Motor neuron (in vitro differentiated cells): ENCODE measurements at places on chromosomes 7 and 10. TPM values are rescaled to one million over a fixed set of nuclear protein-coding genes. Genes with fewer than 3 reads are reported as not detected.
A peak's percentile ranks its signal among the peaks of the same experiment; 100 is the strongest.

SDK1 gene
- 26.9 and 30.6 TPM in 2 replicates for total RNA-seq

- ATAC-seq = no peak
These were observed 60.6 kb upstream of the CSTF2T start for GRCh38 chr10:51759896-51760534.

DNA sequence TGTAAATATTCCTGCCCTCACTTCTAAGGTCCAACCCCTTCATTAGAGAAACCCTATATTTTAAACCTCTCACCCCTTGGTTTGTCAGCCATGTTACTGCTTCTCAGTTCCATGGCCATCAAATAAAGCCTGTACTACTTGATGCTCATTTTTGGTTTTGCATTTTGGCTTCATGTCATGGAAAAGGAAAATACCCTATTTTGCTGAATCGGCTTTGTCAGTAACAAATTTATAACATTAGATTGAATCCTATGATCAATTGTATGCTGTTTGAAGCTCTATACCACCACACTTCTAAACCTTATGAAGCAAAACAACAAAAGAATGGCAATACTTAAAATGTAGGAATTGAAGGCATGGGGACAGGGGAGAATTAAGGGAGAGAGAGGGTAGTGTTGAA lies 333.1 kb downstream of the ETV1 start:
- no peak for ATAC-seq

DNA sequence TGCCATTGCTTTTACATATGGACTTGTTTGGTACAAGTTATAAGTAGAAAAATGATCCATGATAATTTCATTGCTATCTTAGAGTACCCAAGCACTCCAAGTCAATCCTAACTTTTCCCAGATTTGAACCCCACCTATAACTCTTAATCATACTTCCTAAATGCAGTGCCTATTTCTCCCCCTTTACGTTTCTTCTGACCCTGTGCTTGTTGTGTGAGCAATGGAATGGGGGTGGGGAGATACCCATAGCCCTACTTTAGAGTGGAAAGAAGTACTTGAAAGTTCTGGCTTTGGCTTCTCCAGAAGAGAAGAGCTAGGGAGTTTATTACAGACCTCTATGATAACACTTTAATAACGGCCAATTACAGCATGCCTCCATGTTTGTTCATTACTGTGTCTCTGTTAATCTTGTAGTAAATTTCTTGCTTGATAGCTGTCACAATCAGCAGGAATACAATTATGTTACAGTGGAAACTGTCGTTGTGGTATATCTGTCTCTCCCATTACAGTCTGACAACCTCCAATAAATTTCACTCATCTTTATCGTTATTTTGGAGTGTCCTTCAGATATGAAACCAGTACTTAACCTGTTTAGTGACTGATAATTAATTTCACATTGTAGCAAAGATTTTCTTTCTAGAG lies 34.0 kb downstream of the CNPY1 start:
- no peak for ATAC-seq

CRHR2 gene
- total RNA-seq = 0.60 and 0.73 TPM in 2 replicates

GARS1 gene
- 96.3 and 102 TPM in 2 replicates for total RNA-seq

DNA sequence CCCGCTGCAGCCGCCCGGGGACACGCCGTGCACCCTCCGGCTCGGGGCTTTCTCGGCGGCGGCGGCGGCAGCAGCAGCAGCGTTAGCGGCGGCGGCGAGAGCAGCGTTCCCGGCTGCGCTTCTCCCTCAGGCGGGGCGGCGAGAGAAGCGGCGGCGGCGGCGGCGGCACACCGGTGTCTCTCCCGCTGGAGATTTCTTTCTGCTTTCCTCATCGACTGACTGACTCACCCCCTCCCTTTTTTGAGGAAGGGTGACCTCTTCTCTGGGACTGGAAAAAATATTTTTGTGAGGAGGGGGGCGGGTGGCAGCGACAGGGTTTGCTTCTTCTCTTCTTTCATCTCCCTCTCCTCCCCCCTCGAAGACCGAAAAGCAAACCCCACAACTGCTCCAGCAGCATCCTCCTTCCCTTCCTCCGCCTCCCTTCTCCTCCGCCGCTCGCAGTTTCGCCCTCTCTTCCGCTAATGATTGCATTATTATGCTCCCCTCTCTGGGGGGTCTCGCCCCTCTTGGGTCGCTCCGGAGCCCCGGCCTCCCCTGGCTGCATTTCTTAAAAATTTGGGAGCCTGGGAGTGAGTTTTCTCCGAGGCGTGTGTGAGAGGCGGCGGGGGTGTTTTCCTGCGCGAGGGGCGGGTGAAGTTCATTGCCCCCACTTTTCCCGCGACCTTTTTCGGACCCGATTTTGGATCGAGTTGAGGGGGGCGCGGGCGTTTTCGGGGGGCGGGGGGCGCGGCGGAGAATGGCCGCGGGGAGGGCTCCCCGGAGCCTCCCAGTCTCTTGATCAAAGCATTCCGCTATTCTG lies 411 bp downstream of the AUTS2 start:
- peak; percentile 11 for ATAC-seq

GRCh38 chr7:140992422-140992821 lies 22.3 kb downstream of the MRPS33 start:
- no peak for ATAC-seq

DNA sequence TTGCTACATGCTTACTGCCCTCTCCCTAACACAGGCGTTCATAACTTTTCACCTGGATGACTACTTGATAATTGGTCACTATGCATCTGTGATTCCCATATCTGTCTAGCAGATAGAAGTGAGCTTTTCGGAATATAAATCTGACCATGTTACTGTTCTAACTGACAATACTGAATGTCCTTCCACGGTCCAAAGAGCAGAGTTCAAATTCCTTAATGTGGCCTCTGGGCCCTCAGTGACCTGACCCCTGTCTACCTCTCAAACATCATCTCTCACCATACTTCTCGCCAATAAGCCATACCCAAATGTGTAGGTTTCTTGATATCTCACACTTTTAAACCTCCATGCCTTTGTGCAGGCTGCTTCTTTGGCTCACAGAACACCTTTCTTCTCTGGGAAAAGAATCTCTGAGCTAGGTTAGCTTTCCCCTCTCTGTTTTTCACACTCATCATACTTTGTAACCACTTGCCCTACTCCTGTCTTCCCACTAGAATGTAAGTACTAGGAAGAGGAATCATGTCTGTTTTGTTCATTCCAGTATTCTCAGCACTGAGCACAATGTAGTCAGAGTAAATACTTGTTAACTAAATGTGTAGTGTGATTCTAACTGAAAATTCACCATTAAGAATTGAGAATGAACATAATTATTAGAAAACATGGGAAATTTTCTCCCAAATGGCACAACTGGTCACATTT lies 39.2 kb upstream of the LRRC17 start:
- ATAC-seq = no peak

- no peak for ATAC-seq
These were observed 7.0 kb downstream of the NPC1L1 start for GRCh38 chr7:44534087-44534486.

- no peak for ATAC-seq
These were observed 160.0 kb downstream of the ADARB2 start for GRCh38 chr10:1577373-1577770.

DNA sequence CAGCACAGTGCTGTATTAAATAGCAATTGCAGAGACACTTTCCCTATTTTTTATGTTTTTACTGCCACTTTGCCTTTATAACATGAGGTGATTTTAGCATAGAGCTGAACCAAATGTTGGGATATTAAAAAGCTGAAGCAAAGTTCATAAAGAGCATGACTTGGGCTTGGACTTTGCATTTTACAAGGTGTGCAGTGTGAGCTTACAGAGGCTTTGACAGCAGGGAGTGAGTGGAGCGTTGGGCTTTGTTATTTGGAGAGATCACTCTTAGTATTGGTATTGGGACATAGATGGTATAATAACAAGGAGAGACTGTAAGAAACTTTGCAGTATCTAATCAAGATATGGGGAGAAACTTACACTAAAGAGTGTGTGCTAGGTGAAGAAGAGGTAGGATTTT lies 449.1 kb downstream of the AUTS2 start:
- ATAC-seq = no peak

- ATAC-seq = no peak
These were observed 1.5 kb downstream of the ABCB4 start for GRCh38 chr7:87473986-87474385.

TLX1 gene
- 1.0 TPM in 1 of 2 replicates, not detected in the other for total RNA-seq

GRCh38 chr10:12587451-12587888 lies 238.1 kb downstream of the CAMK1D start:
- no peak for ATAC-seq

DNA sequence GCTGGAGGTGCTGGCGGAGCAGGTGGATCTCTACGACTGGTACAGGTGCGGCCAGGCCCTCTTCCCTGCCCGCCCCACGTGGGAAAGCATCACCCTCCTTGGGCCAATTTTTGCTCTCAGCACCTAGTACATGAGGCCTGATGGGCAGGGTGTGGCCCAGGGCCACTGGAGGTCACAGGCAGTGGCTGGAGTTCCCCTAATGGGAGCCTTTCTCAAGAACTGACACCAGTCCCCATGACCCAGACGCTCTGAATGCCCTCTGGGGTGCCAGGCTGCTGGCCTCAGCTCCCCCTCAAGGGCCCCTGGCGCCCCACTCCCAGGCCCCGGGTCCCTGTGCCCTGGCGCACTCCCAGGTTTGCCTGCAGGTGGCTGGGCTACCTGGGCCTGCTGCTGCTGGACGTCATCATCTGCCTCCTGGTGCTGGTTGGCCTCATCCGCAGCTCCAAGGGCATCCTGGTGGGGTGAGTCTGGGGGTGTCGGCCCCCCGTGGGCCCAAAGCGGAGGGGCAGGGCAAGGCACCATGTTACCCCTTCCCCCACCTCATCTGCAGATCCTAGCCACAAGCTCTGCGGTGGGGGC lies 15.9 kb downstream of the TTYH3 start:
- ATAC-seq = no peak

ATG9B gene
- 6.7 and 7.7 TPM in 2 replicates for total RNA-seq
